ENCODE measurements at places on chromosomes 3 and 15.

GRCh38 chr3:142180761-142181362 lies 31.5 kb upstream of the TFDP2 start:
- DNase-seq: no peak

DNA sequence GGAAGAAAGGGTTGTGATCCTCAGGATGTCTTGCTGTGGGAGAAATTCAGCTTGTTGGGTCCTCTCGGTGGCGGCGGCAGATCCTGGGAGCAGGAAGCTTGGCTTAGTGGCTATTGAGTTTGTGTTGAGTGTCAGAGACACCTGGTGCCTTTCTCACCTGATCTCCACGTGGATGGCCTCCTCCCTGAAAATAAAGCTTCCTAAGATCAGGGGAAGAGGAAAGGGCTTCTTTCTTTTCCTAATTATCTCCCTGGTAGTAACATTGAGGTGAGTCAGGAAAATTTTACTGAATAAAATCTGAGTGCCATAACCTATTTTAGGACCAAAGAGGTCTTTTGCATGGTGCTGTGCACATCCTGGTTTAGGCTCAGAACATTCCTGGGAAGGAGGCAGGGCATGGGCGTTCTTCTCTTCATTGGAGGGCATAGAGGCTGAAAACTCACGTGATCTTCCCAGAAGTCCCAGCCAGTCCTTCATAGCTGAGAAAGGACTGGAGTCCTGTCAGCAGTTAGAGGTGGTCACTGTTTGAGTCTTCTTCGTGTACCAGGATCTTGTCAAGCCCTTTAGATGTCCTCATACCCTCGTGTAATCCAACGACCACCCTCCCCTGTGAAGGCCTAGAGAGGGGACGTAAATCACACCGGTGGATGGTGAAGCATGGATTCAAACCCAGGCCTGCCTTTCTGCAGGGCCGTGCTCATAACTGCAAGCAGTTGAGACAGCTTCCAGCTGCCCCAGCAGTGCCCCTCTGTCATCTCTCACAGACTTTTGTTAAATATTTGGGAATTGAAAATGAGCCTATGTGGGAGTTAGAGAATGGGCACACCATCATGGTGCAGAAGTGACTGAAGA lies 1.1 kb downstream of the CMTM8 start:
- DNase-seq: no peak

GRCh38 chr3:29506502-29506901 lies 225.6 kb downstream of the RBMS3 start:
- DNase-seq: no peak

DNA sequence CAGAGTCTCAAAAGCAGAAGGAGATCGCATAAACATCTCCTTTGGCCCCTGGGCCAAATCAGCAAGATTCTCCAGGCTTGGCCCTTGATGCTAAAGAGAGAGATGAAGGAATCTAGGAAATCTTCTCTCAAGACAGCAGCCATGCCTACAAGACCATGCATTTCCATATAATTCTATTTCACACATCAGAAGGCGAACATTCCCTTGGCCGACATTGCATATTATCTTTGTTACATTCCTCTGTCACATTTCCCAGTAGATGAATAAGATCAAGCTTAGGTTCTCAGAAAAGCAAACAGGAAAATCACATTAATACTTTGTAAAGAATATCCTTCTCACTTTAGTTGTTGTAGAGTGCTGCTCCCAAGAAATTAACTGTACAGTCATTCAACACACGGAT lies 21.3 kb downstream of the GASK1A start:
- no peak for DNase-seq

- peak; percentile 58 for DNase-seq
These were observed 69.6 kb downstream of the APBA2 start for GRCh38 chr15:28955160-28955992.

DNA sequence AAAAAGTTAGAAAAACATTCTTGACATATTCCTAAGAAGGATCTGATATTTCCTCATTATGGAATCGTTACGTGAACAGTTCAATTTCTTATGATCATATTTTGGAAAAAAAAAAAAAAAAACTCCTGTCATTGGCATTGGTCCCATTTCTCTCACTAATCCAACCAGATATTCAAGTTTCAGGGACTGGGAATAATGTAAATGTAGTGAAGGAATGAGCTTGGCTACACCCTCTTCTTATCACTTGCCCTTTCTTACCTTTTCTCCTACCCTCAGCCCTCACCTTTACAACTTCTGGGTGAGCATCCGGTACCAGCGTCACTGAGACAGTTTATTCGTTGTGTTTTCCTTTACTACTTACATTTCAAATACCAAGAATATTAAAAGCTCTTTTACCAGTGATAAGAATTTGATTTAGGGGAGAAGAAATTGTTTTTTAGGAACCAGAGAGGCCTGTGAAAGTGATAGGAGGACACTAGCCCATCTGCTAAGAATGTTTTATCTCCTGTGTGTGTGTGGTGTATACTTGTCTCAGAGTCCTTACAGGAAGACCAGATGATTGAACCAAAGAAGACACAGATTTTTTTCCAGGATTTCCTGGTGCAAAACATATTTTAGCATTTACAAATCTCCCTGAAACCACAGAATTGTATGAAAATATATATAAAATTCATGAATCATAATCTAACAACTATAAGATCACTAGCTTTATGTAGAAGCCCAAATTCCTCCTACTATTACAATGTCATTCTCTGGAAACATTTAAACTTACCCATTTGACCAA lies 946.7 kb downstream of the ZPLD1 start:
- no peak for DNase-seq

DNA sequence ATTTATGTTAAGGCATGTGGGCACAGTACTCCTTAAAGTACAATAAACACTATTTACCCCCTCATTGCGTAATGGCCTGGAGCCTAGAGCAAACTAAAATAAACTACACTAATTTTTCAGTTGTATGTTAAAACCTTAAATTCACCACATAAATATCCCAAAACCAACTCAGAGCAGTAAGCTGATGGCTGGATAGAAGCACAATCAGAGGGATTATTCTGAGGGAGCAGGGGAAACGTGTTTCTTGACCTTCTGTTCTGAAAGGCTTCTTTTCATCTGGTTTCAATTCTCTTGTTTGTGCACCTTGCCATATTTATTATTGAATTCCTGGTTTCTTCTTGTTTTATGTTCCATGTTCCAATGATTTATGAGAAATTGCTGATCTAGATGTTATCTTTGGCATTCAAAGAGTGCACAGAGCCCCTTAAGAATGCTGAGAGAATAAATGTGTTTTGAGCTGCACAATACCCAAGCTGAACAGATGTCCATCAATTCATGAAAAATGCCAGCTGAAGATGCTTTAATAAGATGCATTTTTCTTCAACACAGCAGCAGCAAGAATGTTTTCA lies 29.6 kb downstream of the RPL22L1 start:
- DNase-seq: no peak

DNA sequence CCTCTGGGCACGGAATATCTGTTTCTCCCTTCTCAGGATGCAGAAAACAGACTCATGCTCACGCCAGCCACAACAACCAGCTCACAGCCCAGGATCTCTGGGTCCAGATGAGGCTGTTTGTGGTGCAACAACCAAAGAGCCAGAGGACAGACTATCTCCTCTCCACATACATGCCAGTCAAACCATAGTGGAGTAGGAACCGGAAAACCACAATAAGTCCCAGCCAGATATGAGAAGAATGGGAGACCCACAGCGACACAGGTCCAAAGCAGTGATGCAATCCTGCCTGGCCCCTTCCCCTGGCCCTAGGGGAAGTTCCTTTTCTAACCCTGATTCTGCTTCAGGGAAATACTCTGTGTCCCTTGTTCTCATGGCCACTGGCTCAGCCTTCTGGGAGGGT lies 27.6 kb downstream of the MEX3B start:
- no peak for DNase-seq

- DNase-seq: peak; percentile 53
These were observed 928 bp downstream of the ANKRD34C start for GRCh38 chr15:79283252-79284048.

DNA sequence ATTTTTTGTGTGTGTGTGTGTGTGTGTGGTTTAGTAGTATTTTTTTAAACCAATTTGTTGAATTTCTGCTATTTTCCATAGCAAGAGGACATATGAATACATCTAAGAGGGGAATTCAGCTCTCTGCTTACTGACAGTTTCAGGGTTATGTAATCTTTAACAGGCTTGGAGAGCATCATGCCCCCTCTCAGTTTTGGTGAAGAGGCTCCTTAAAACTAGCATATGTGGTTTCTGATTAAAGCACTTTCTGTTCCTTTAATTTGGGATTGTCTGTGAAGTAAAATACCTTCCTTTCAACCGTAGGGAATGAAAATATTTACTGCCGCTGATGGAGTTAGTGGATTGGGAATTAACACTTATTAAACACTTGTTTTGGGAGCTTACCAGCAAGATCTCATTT lies 19.4 kb upstream of the NFKBIZ start:
- no peak for DNase-seq

DNA sequence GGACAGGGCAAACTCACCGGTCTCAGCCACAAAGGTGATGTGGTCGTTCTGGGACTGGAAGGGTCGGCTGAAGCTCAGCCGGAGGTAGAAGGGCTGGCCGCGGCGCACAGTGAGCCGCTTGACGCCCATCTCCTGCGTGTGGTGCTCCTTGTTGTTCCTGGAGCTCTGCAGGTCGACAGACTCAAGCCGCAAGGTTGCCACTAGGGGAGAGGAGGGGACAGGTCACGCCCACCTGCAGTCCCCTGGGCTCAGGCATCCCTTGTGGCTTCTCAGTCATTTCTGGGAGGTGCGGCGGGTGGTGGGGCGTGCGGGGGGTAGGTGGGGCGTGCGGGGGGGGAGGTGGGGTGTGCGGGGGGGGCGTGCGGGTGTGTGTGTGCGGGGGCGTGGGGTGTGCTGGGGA lies 26.7 kb upstream of the TGM5 start:
- no peak for DNase-seq

DNA sequence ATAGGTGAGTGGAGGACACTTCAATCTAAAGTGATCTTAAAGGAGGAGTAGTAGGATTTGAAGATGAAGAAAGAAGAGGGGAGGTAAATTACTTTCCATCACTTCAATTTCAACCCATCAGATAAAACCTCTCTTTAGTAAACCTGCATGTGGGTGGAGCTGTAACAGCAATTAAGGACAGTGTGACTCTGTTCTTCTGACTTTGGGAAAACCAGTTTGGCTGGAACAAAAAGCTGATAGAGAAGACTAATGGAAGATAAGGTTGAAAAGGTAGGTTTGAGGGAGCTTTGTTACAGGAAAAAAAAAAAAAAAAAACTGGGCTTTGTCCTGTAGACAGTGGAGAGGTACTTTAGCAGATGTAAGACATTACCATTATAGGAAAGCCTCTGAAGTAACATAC lies 4.5 kb upstream of the GSK3B start:
- DNase-seq: no peak

DNA sequence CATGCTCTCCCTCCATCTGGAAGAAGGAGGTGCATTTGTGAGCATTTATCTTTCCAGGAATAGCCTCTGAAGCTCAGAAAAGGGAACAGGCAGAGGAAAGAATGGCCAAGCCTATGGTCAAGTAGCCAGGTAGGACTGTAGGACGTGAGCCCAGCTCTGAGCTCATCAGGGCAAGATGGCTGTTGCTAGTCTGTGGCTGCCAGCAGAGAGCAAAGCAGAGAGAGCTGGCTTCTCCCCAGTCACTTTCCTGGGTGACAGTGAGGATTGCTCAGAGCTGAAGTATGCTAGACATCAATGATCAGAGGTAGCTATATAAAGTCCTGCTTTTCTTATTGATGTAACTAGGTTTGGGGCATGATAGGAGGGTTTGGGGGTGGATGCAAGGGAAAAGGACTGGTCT lies 146.1 kb upstream of the SLC24A5 start:
- DNase-seq: no peak

DNA sequence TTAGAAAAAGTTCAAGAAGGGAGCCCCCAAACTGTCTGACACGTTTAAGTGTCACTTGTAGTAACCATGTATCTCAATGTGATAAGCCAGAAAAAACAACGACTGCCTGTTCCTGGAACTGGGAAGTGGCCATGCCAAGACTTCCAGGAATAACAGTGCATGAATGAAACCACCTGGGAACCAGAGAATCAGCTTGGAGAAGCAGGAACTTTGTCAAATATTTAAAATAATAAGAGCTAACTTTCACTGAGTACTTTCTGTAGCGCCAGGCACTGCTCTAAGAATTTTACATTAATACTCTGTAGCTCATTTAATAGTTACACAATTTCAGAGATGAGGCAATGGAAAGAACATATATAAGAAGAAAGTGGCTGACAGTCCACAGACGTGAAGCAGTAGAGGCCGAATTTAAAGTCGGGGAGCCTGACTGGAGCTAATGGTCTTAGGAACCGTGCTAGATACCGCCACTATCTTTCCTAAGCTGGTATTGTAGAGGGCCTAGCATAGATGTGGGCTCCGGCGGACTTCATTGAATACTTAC lies 876 bp downstream of the PLSCR1 start:
- no peak for DNase-seq

DNA sequence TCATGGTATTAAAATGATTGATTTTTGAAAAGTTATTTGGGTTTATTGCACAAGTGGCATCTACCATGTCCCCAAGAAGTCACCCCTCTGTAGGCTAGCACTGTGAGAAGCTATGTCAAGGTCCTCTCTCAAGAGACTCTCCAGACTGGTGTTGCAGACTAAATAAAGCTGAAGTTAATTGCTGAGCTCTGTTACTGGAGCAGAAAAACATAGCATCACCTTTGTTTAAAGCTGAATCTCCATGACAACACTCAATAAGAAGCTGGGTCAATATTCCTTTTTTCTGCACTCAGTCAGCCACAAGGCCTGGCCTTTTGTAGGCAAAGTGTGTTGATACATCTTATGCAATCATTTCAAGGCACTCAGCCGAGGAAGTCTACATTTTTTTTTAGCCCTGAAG lies 806.6 kb upstream of the LMCD1 start:
- no peak for DNase-seq

DNA sequence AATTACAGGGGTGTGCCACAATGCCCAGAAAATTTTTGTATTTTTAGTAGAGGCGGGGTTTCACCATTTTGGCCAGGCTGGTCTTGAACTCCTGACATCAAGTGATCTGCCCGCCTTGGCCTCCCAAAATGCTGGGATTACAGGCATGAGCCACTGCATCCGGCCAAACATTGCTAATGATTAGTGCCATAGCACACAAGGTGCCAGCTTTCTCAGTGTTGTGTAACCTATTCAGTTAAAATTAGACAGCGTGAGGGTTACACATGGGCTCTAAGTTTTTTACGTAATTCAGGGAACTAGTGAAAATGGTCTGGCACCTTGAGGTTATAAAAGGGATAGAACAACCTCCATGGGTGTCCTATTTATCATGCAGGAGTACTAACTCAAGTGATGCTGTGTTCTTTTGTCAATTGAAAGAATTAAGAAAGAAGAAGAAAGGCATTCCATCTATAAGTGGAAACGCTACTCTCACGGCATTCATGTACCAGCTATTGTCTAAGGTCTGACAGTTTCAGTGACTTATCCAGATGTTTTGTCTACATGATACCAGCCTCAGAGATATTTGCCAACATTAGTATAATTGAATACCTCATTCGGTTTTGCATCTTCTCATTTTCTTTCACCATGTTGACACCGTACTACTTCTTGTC lies 84.7 kb downstream of the EOMES start:
- no peak for DNase-seq

Data from posterior cingulate gyrus (tissue), 11 donors.